GM12878 (cell line): ENCODE measurements at places on chromosomes 6 and 20. TPM values are rescaled to one million over a fixed set of nuclear protein-coding genes. Genes with fewer than 3 reads are reported as not detected.

The KCNG1 gene
- total RNA-seq: not detected in 2 replicates

The SASH1 gene
- 0.21 and 0.45 TPM in 2 replicates for total RNA-seq

The SIRPD gene
- total RNA-seq: 0.51 and 1.1 TPM in 2 replicates

The ADGRF5 gene
- 0.13 TPM in 2 replicates for total RNA-seq

The ZBTB46 gene
- total RNA-seq: 0.92 and 1.0 TPM in 2 replicates

The FAM217A gene
- not detected in 2 replicates for total RNA-seq

The KCNK15 gene
- total RNA-seq: not detected in 2 replicates

The SMIM28 gene
- total RNA-seq: not detected in 2 replicates

The DLK2 gene
- total RNA-seq: 0.38 and 0.40 TPM in 2 replicates

The TGM3 gene
- total RNA-seq: not detected in 2 replicates

The MUC22 gene
- 0.03 TPM in 1 of 2 replicates, not detected in the other for total RNA-seq

The C20orf202 gene
- total RNA-seq: not detected in 2 replicates

The ZSCAN9 gene
- 16.6 and 17.0 TPM in 2 replicates for total RNA-seq
